ENCODE measurements at places on chromosomes 7 and 10.

- no peak for DNase-seq
Observed at GRCh38 chr7:114787556-114787955, 134.3 kb upstream of the MDFIC start.

DNA sequence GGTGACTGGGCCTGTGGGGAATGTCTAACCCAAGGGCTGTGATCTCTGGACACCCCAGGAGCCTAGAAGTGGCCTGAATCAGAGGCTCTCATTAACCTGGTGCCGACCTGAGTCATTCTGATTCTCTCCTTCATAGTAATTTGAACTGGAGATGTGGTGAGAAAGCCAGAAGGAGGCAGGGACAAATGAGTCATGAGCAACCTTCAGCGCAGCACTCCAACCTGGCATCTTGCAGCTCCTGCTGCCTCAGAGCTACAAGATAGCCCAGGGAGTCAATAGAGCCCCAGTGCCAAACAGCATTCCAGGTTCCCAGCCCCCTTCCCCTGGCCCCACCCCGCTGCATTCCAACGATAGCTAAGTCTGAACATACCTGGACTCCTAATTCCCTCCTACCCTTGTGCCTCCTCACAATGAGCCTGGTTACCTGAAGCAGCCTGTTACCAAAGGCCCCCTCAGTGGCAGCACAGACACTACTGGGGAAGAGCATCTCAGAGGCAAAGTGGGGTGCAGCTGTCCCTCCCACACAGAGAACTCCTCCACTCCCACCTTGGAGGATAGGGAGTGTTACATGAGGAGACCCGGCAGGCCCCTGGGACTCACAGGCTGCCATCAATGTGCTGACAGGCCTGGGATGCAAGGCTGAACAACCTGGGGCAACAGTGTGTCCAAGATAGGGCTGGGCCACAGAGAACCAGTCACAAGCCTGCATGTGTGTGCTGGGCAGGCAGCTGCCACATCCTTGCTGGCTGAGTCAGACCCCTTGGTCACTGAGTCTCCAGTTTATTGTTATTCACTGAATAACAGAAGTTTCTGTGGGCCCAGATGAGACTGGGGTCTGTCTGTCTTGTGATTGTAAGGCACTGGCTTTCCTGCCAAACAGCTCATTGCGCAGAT is 76.8 kb upstream of the LEP start:
- DNase-seq, result peak; percentile 17

DNA sequence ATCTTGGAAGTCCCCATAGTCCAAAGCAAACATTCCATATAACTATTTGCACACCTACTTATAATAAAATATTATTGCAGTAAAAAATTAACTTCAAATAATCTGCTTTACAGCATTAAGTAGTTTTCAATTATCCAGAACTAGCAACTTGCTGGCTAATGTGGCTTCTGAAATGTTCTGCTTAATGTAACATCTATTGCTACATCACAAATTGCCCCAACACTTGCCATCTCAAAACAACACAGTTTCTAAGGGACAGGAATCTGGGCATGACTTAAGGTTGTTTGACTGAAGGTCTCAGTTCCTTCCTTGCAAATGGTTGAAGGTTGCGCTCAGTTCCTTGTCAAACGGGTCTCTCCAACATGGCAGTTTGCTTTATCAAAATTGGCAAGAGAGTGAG is 378.5 kb upstream of the SEMA3C start:
- no peak for DNase-seq

- no peak for DNase-seq
Observed at GRCh38 chr10:49595003-49595712, 15.0 kb upstream of the SLC18A3 start.

GRCh38 chr10:74705358-74705980 is 120.9 kb upstream of the KAT6B start:
- no peak for DNase-seq

GRCh38 chr10:35027567-35027966 is 62.6 kb downstream of the CUL2 start:
- DNase-seq, result peak; percentile 45

GRCh38 chr10:61642150-61642571 is 20.6 kb upstream of the CABCOCO1 start:
- DNase-seq, result no peak

- DNase-seq, result no peak
Observed at GRCh38 chr10:119131512-119132240, 27.8 kb downstream of the DENND10 start.

DNA sequence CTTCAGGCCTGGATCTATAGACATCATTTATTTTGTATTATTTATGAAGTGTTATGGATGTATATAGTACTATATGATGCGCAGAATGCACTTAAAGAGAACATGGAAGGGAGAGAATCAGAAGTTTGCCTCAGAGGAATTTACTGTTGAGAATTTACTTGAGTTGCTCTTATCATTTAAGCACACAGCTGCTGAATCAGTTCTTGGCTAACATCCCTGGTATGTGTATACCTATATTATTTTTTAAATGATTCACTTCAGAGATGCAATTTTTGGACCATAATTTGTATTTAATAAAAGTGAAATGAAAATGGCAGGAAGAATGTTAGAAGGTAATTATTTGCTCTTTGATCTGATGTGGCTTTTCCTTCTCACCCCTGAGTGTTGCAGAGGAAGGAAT is 191.6 kb downstream of the BICC1 start:
- DNase-seq, result no peak

DNA sequence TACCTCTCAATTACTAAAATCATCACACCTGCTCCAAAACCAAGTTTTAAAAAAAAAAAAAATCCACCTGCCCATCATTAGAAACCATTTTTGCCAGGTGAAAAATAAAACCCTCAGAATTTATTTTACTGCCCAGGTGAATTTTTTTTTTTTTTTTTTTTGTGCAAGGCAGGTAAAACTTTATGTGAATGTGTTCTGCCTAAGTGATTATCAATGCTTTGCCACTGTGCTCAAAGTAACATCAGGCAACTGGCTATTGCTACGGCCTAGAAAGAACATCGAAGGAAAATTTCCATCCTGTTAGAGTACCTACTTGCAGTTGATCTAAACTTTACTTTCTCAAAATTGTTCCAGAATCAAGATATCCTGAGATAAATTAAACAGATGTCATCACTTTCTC is 512.1 kb downstream of the PARD3 start:
- no peak for DNase-seq

- DNase-seq, result no peak
Observed at GRCh38 chr7:152556013-152556755, 119.8 kb downstream of the XRCC2 start.

GRCh38 chr7:43143918-43144589 is 31.6 kb downstream of the HECW1 start:
- DNase-seq, result no peak

- DNase-seq, result no peak
Observed at GRCh38 chr7:44634839-44635591, 28.6 kb downstream of the OGDH start.

- DNase-seq, result peak; percentile 75
Observed at GRCh38 chr7:101882005-101882421, 64.6 kb downstream of the CUX1 start.

GRCh38 chr7:53756946-53757345 is 721.5 kb downstream of the POM121L12 start:
- no peak for DNase-seq

GRCh38 chr7:11776039-11776438 is 56.0 kb downstream of the THSD7A start:
- DNase-seq, result no peak

- DNase-seq, result no peak
Observed at GRCh38 chr7:37371755-37372154, 76.9 kb downstream of the ELMO1 start.

DNA sequence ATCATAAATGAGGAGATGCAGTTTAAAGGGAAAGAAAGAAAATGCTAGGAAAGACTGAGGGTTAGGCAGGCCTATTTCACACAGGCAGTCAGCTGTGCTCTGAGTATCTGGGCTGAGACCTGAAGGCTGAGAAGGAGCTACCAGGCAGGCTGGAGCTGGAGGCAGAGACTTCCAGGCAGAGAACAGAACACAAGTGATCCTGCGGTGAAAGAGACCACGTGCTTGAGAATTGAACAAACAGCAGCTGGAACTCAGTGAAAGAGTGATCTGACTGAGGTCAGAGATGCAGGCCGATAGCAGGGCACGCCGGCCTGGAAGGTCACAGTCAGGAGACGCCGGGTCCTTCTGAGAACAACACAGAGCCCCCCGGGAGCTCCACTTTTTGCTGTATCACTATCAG is 147.8 kb downstream of the ADAM12 start:
- no peak for DNase-seq

- DNase-seq, result no peak
Observed at GRCh38 chr10:118856106-118856505, 101.3 kb upstream of the CACUL1 start.

GRCh38 chr7:15891151-15891881 is 204.8 kb upstream of the MEOX2 start:
- DNase-seq, result peak; percentile 78

DNA sequence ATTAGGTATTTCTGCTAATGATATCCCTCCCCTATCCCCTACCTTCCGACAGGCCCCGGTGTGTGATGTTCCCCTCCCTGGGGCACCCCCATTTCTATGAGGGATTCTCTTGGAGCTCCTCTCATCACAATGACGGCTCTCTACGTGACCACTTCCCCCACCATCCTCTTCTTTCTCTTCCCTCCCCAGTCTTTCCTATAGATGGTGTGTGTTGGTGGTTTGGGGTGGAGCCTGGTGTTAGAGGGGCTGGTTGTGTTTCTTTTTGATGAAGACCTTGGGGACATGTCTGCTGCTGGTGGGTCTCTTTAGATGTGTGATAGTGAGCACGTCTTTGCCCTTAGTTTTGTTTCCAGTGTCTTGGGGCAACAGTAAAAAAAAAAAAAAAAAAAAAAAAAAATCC is 28.6 kb downstream of the RPS24 start:
- no peak for DNase-seq

DNA sequence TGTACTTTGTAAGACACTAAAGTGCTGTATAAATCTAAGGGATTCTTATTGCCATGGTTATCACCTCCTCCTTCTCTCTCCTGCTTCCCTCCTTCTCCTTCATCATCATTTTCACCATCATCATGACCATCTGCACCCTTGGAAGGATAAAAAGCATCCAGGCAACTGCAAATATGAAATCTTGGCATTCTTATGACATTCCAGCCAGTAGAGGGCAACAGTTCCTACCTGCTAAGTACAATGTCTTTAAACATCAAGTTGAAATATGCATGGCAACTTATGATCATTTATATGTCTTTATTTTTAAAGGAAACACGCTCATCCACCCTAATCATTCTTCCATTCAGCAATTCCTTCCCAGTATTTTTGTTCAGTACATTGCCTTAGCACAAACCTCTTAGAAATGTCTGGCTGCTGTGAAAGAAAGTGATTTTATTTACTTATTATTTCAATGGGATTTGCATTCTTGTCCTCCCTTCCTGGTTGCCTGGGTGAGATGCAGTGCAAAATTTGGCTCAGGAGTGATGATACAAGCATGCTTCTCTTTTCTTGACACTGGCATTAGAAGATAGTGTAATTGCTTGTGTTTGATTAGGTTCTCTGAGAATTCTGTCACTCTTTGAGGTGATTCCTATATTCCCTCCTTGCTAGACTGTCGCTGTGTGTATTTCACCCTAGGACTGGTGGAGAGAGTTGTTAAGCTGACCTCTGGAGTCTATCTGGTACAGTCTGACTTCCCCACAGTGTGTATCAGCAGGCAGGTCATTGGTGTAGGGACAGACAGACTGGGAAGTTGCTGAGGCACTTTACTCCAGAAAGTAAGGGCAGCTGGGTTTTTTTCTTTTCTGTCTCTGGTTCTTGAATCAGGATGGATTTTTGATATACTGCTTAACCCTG is 188.5 kb upstream of the BMPER start:
- peak; percentile 47 for DNase-seq

DNA sequence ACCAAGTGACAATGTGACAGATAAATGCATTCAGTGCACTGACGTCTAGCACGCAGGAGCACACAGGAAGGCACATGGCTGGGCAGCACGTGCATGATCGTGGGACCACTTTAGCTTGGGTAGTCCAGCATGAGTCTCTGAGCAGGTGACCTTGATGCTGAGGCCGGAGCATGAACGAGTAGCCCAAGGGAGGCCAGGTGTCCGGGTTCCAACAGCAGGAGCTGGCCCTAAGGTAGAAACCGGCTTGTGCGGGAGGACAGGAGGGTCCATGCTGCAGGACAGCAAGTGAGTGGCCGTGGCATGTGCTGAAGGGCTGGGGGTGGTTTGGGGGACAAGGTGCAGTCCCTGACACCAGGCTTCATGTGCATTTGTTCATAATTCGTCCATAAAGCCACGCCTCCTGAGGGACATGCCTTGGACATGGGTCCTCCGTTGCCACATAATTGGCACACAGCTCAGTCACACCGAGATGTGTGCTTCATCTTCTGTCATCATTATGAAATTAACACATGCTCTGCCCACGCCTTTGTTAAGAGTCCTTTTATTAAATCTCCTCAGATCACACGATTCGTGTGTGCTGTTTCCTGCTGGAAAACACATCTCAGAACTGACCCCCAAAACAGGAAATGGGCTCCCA is 3.1 kb upstream of the STK32C start:
- no peak for DNase-seq

DNA sequence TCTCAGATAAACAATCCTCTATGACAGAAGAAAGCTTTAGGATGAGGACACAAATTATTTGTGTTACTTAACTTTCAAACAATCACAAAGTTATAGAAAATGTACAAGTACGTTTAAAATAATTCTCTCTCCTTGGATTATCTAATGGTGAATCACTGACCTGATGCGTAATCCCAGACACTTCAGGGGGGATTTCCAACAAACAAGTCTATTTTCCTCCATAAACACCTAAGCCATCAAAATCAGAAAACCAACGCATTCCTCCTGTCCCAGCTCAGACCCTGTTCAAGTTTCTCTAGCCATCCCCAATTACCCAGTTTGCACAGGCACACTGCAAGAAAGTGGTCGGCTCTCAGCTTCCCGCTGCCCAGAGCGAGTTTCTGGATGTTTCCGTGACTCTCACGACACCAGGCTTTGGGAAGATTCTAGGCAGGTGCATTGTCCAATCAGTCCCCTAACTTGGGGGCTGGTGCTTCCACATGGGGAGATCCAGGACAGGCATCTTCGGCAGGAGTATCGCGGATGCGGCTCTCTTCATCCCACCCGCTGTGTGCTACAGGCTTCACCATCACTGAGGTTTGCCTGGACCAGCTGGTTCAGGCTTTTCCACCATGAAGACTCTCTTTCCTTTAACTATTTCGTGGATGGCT is 200.0 kb downstream of the ZMYND11 start:
- no peak for DNase-seq

DNA sequence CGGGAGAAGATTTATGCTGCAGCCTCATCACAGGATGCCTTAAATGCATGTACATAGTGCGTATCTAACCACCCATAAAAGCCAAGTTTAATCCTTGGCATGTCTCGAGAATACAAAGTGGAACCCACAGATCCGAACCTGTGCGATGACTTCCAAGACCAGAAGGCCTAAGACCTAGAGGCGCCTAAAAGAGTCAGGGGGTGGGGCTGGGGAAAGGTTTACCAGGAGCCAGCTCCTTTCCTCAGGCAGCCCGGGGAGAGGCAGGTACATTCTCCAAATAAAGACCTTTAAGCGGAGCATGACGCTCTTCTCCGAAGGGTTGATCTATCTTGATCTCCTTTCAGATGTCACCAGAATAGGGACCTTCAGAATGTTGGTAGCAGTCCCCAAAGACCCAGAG is 9.7 kb downstream of the SP8 start:
- DNase-seq, result peak; percentile 9

- no peak for DNase-seq
Observed at GRCh38 chr7:76051840-76052239, 3.9 kb downstream of the MDH2 start.

Data from muscle of back (tissue), 13 donors.